ENCODE measurements at places on chromosomes 3 and 15. TPM values are rescaled to one million over a fixed set of nuclear protein-coding genes. Genes with fewer than 3 reads are reported as not detected.

DNA sequence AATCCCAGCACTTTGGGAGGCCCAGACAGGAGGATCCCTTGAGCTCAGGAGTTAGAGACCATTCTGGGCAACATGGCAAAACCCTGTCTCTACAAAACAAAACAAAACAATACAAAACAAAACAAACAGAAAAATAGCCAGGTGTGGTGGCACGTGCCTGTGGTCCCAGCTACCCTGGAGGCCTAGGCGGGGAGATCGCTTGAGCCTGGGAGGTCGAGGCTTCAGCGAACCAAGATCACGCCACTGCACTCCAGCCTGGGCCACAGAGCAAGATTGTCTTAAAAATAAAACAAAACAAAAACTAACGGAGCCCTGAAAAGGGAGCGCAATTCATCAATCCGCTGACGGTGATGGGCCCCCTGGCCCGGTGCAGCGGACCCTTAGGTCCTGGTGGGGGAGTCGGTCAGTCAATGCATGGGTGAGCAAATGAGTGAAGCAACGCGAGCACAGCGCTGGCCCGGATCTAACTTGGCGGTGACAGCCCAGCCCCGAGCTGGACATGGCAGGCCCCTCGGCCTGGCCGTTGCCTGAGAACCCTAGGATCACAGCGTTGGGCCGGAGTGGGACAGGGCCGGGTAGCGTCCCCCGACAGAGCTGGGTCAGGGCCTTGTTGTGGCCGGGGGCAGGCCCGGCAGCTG, 52.4 kb upstream of the BLM start:
- DNase-seq, result no peak
- peaks cover 50% of the 10 kb centered on the region for H3K4me1 ChIP-seq
- peak overlapping the region; percentile 51 for H3K27ac ChIP-seq
- peak overlapping the region; percentile 75 for H3K4me3 ChIP-seq

- H3K4me1 ChIP-seq, result peaks cover 19% of the 10 kb centered on the region
- no peak overlapping the region for H3K4me3 ChIP-seq
Measured at GRCh38 chr3:37955918-37956707, 34.5 kb upstream of the VILL start.

GRCh38 chr3:31503456-31503855, 29.3 kb upstream of the STT3B start:
- peaks cover 40% of the 10 kb centered on the region for H3K4me1 ChIP-seq
- no peaks in the 10 kb centered on the region for H3K27me3 ChIP-seq
- no peak overlapping the region for H3K4me3 ChIP-seq
- H3K27ac ChIP-seq, result no peak overlapping the region
- no peaks in the 10 kb centered on the region for H3K36me3 ChIP-seq
- no peak for DNase-seq

GRCh38 chr3:186990878-186991308, 60.6 kb downstream of the ST6GAL1 start:
- H3K4me3 ChIP-seq, result no peak overlapping the region
- peaks cover 22% of the 10 kb centered on the region for H3K36me3 ChIP-seq
- no peaks in the 10 kb centered on the region for H3K27me3 ChIP-seq
- no peak for DNase-seq

The UPK1B gene
- not detected for total RNA-seq

The NR1I2 gene
- total RNA-seq, result 1.0 TPM

- H3K27me3 ChIP-seq, result no peaks in the 10 kb centered on the region
- DNase-seq, result no peak
- no peak overlapping the region for H3K4me3 ChIP-seq
Measured at GRCh38 chr3:113450911-113451310, 9.6 kb upstream of the CFAP44 start.

- H3K4me3 ChIP-seq, result no peak overlapping the region
- DNase-seq, result no peak
- H3K4me1 ChIP-seq, result no peaks in the 10 kb centered on the region
- H3K27me3 ChIP-seq, result no peaks in the 10 kb centered on the region
- H3K27ac ChIP-seq, result no peak overlapping the region
- no peaks in the 10 kb centered on the region for H3K36me3 ChIP-seq
Measured at GRCh38 chr15:95975212-95975611, 355.3 kb upstream of the NR2F2 start.

DNA sequence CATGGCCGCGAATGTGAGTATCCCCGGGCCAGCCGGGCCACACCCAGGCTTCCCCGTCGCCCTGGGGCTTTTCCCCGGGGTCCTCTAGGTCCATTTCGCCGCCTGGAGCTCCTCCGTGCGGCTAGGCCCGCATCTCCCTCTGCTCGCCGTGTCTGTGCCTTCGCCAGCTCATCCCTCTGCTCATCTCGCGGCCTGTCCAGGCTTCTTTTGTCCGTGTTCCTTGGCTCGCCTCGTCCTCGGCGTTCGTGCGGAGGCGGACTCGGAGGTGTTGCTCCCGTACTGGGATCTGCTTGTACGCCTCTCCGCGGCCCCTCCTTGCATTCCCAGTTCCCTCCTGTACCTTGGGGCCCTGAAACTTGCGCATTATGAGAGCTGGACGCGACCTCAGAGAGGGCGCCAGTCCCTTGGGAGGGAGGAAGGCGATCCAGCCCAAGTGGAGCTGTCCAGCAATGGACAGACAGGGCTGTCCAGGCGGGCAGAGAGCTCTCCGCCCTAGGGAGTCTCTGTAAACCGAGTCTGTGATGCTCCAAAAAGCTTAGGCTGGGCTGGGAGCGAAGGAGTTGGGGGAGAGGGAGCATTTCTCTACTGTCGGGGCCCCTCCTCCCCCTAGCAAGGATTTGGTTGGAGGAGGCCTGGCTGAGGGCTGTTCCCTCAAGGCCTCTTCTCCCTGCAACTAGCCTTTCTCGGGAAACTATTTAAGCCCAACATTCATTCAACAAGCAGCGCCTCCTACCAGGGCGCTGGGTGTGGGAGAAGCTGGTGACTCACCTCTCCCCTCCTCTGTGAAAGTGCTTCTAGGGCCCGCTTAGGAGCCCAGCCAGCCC, 553 bp downstream of the TMEM43 start:
- no peaks in the 10 kb centered on the region for H3K27me3 ChIP-seq
- peaks cover 44% of the 10 kb centered on the region for H3K4me1 ChIP-seq
- peaks cover 62% of the 10 kb centered on the region for H3K36me3 ChIP-seq

The DNAJA4 gene
- total RNA-seq, result 38.8 TPM

DNA sequence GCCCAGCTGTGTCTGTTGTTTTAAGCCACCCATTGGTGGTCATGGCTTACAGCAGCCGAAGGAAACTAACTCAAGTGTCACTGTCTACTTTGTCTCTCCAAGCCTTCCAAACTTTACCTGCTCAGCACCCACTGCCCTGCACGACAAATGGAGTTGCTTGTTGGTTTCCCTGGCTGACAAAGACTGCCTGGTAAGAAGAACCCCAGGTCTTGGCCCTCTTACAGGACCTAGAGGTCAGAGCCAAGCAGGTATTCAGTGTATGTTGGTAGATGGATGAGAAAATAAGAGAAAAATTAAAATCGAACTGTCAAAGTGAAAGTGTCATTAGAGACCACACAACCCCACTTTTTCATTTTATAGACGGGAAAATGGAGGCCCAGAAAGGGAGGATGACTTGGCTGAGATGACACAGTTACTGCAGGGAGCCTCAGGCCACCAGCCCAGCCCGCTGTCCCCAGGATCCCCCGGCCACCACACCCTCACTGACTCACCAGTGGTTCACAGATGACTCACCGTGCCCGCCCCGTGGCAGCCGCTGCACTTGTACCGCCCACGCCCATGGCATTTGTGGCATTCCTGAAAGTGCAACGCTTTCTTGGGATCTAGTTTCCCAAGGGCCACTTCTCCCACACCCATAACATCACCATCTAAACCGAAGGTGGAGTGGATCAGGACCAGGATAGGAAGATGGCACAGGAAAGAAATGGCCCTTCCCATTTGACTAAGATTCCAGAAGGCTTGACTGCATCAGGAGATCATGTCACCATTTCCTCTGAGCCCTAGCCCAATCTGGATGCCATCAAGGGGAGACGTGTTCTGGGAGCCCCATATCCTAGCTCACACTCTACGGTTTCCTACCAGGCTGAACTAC, 15.2 kb downstream of the SSUH2 start:
- H3K4me1 ChIP-seq, result peaks cover 12% of the 10 kb centered on the region
- peak overlapping the region; percentile 30 for H3K27ac ChIP-seq
- no peak overlapping the region for H3K4me3 ChIP-seq
- peaks cover 2% of the 10 kb centered on the region for H3K36me3 ChIP-seq

DNA sequence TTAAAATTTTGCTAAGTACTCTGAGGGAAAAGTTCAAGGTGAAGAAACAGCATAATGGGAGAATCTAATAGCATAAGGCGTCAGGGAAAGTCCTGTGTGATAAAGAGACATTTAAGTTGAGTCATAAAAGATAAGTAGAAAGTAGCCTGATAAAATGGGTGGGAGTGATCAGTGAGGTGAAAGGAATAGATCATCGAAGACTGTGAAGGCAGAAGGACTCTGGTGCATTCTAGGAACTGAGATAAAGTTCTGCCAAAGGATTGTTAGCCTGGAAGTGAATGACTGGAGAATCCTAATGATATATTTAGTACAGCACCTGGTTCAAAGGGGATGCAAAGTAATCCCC, 149.9 kb downstream of the CFAP20DC start:
- H3K4me1 ChIP-seq, result peaks cover 21% of the 10 kb centered on the region
- H3K27ac ChIP-seq, result no peak overlapping the region
- no peaks in the 10 kb centered on the region for H3K36me3 ChIP-seq
- H3K27me3 ChIP-seq, result peaks cover 9% of the 10 kb centered on the region
- no peak overlapping the region for H3K4me3 ChIP-seq

DNA sequence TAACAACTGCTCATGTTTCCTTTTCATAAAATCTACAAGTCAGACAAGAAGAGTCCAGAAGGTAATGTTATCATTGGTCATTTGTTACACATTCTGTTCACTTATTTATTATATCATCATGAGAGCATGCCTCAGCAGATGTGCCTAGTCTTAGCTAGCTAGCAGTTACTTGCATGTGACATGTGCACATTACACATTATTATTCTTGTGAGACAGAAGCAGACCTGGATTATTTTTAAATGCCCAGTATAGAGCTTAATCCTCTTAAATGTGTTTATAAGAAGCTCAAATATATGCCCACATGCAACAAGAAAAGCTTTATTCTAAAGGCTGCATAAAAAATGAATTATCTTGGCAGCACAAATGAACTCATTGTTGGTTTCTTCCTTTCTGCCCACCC, 12.6 kb downstream of the YEATS2 start:
- peaks cover 13% of the 10 kb centered on the region for H3K4me1 ChIP-seq
- no peak overlapping the region for H3K4me3 ChIP-seq
- no peak overlapping the region for H3K27ac ChIP-seq
- H3K27me3 ChIP-seq, result no peaks in the 10 kb centered on the region

- H3K4me1 ChIP-seq, result peaks cover 5% of the 10 kb centered on the region
- H3K36me3 ChIP-seq, result peaks cover 13% of the 10 kb centered on the region
- H3K27ac ChIP-seq, result no peak overlapping the region
- DNase-seq, result no peak
- no peak overlapping the region for H3K4me3 ChIP-seq
- H3K27me3 ChIP-seq, result no peaks in the 10 kb centered on the region
Measured at GRCh38 chr15:89877083-89877425, 16.7 kb downstream of the AP3S2 start.

The OR5K2 gene
- not detected for total RNA-seq

- no peak overlapping the region for H3K4me3 ChIP-seq
- H3K4me1 ChIP-seq, result no peaks in the 10 kb centered on the region
- H3K36me3 ChIP-seq, result no peaks in the 10 kb centered on the region
- no peaks in the 10 kb centered on the region for H3K27me3 ChIP-seq
Measured at GRCh38 chr15:27869697-27870281, 229.3 kb downstream of the OCA2 start.

- DNase-seq, result no peak
- no peaks in the 10 kb centered on the region for H3K27me3 ChIP-seq
- H3K36me3 ChIP-seq, result no peaks in the 10 kb centered on the region
Measured at GRCh38 chr3:20747741-20748140, 561.7 kb upstream of the SGO1 start.

DNA sequence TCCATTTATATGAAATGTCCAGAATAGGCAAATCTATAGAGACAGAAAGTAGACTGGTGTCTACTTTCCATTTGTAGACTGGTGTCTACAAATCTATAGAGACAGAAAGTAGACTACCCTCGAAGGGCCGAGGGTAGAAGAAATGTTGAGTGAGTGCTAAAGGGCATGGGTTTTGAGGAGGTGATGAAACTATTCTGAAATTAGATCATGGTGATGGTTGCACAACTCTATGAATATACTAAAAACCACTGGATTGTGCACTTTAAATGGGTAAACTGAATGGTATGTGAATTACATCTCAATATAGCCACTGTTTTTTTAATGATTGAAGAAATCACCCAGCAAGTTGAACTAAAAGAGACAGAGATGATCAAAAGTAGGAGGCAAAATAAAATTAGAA, 27.9 kb downstream of the TP53BP1 start:
- no peak overlapping the region for H3K4me3 ChIP-seq
- H3K36me3 ChIP-seq, result peaks cover 12% of the 10 kb centered on the region
- H3K27ac ChIP-seq, result no peak overlapping the region
- H3K27me3 ChIP-seq, result no peaks in the 10 kb centered on the region
- peaks cover 3% of the 10 kb centered on the region for H3K4me1 ChIP-seq

The REC114 gene
- total RNA-seq, result not detected

The PTH1R gene
- total RNA-seq, result not detected

DNA sequence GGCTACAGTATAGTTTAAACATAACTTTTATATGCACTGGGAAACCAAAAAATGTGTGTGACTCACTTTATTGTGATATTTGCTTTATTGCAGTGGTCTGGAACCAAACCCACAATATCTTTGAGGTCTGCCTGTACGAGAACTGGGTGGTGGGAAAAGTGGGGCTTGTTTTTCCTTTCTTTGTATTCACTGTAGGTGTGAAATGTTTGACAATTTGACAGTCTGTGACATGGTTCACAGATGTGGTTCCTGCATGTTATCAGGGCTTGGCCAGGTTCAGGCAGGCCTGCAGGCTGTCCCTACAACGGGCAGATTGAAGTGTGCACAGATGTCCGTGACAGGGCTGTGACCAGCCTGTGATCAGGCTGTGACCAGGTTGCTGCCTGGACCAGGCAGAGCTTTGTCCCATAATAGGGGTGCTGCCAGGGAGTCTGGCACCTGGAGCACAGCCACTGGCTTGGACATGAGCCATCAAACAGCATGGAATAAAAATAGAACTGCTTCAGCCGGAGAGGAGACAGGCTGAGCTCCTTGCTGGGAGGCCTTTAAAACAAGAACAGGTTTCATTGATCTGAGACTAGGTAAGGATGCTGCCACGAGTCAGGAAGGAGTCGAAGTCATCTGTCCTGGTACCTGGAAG, 61.0 kb downstream of the KLF13 start:
- peaks cover 9% of the 10 kb centered on the region for H3K36me3 ChIP-seq
- H3K4me1 ChIP-seq, result peaks cover 61% of the 10 kb centered on the region
- peak overlapping the region; percentile 45 for H3K4me3 ChIP-seq
- no peaks in the 10 kb centered on the region for H3K27me3 ChIP-seq

- H3K27ac ChIP-seq, result no peak overlapping the region
- no peak for DNase-seq
- no peaks in the 10 kb centered on the region for H3K4me1 ChIP-seq
- peaks cover 10% of the 10 kb centered on the region for H3K36me3 ChIP-seq
- no peak overlapping the region for H3K4me3 ChIP-seq
Measured at GRCh38 chr3:188472336-188472735, 318.4 kb downstream of the LPP start.

GRCh38 chr3:12952343-12953200, 111.2 kb upstream of the RPL32 start:
- H3K4me3 ChIP-seq, result no peak overlapping the region
- peaks cover 2% of the 10 kb centered on the region for H3K36me3 ChIP-seq
- H3K27me3 ChIP-seq, result no peaks in the 10 kb centered on the region
- DNase-seq, result no peak
- no peak overlapping the region for H3K27ac ChIP-seq

- H3K27me3 ChIP-seq, result no peaks in the 10 kb centered on the region
- H3K27ac ChIP-seq, result no peak overlapping the region
- no peak overlapping the region for H3K4me3 ChIP-seq
- H3K4me1 ChIP-seq, result no peaks in the 10 kb centered on the region
Measured at GRCh38 chr3:114086356-114086755, 29.8 kb downstream of the QTRT2 start.

- no peak for DNase-seq
- H3K4me3 ChIP-seq, result no peak overlapping the region
- no peaks in the 10 kb centered on the region for H3K27me3 ChIP-seq
- no peaks in the 10 kb centered on the region for H3K36me3 ChIP-seq
- H3K27ac ChIP-seq, result no peak overlapping the region
Measured at GRCh38 chr3:58507356-58508078, 15.6 kb downstream of the KCTD6 start.

Measured in activated CD8-positive, alpha-beta T cell treated with anti-CD3 and anti-CD28 coated beads for 36 hours (primary cell).